ENCODE measurements at places on chromosomes 11 and 22.

GRCh38 chr22:31932863-31933262, 11.5 kb upstream of the YWHAH start:
- peaks cover 9% of the 10 kb centered on the region for H3K27me3 ChIP-seq
- H3K4me1 ChIP-seq, result no peaks in the 10 kb centered on the region
- DNase-seq, result no peak
- H3K4me3 ChIP-seq, result no peak overlapping the region
- no peak overlapping the region for H3K27ac ChIP-seq
- no peaks in the 10 kb centered on the region for H3K36me3 ChIP-seq

DNA sequence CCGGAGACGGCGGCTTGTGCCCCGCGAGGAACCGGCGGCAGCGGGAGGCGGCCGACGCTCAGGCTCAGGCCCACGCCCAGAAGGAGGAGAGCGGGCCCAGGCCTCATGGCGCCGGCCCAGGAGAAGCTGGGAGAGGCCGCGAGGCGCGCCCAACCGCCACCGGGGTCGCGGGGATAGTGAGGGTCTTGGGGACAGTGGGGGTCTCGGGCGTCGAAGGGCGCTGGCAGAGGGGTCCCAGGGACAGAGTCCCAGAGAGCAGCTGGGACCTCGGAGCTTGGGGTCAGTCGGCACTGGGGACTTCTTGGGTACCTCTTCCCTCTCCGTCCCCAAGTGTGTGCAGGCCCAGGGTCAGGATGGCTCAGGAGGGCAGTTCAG, at the start of gene PKDREJ:
Gene PKDREJ, minus strand, starts transcription at position 128 of the 375 bp plus-strand sequence. Its CDS starts 21 bp downstream, at position 107.
- peak within 1 kb of the TSS; percentile 49 for H3K27ac ChIP-seq
- H3K36me3 ChIP-seq, result peaks cover 5% of the 10 kb centered on the region
- H3K27me3 ChIP-seq, result peaks cover 46% of the 10 kb centered on the region

- peaks cover 17% of the 10 kb centered on the region for H3K4me1 ChIP-seq
- H3K36me3 ChIP-seq, result peaks cover 36% of the 10 kb centered on the region
- H3K27me3 ChIP-seq, result no peaks in the 10 kb centered on the region
- no peak for DNase-seq
- no peak overlapping the region for H3K27ac ChIP-seq
Measured at GRCh38 chr11:94181526-94181925, 52.9 kb downstream of the PANX1 start.

DNA sequence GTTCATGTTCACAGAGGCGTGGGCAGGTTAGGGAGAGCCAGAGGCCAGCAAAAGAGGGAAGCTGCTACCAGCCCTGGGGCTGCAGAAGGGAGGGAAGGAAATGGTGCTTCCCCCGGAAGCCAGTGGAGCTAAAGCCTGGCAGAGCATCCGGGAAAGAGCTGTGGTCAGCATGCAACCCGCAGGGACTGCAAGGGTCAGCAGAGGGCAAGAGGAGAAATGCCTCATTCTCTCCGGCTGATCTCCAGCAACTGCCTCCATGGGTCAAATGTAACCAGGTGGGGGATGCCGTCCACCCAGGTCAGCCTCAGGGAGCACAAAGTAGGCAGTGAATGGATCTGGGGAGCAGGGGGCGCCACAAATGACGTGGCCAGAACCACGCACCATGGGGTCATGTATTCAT, 36.9 kb upstream of the PRR5 start:
- H3K36me3 ChIP-seq, result no peaks in the 10 kb centered on the region
- H3K27me3 ChIP-seq, result peaks cover 23% of the 10 kb centered on the region
- H3K4me3 ChIP-seq, result no peak overlapping the region
- no peak for DNase-seq

DNA sequence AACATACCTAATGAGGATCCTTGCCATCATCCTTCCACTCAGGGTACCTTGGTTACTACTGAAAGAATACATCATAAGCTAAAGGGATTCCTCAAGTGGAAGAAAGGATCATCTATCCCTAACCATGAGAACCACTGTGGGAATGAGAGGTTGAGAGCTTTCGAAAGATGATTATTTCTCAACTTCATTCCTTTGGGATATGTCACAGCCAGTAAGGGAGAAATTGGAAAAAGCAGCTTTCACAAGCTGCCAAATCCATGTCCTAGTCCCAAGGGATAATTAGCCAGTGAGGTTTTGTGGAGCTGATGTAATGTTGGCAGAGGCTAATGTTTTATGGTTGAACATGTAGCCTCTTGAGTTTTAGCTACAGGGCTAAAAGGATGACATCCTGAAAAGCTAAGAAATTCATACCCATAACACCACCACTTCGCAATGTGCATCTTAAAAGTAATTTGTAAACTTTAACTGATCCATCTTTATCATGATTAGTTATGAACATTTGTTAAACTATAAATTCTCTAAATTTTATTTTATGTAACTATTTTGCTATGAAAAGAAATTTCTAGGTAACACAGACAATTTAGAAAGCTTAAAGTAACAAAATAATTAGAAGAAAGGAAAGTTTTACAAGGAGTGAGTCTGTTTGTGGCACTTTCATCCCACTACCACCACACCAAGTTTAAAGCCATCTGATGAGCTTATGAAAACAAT, 123.9 kb downstream of the MRTFA start:
- H3K27me3 ChIP-seq, result no peaks in the 10 kb centered on the region
- H3K4me1 ChIP-seq, result peaks cover 4% of the 10 kb centered on the region
- no peak overlapping the region for H3K4me3 ChIP-seq
- no peak for DNase-seq
- H3K27ac ChIP-seq, result no peak overlapping the region
